ENCODE measurements at places on chromosomes 13 and 19. TPM values are rescaled to one million over a fixed set of nuclear protein-coding genes. Genes with fewer than 3 reads are reported as not detected.
A peak's percentile ranks its signal among the peaks of the same experiment; 100 is the strongest.

The UBE2M gene
- total RNA-seq, result 48.5 TPM

The VMAC gene
- 4.3 TPM for total RNA-seq

- H3K4me3 ChIP-seq, result no peak overlapping the region
- no peaks in the 10 kb centered on the region for H3K4me1 ChIP-seq
- no peak for DNase-seq
- H3K27ac ChIP-seq, result no peak overlapping the region
These were observed 52.0 kb upstream of the GAS6 start for GRCh38 chr13:113915786-113916329.

GRCh38 chr13:113113846-113114271 is 8.3 kb downstream of the F7 start:
- H3K4me3 ChIP-seq, result no peak overlapping the region
- peaks cover 15% of the 10 kb centered on the region for H3K27me3 ChIP-seq
- no peak for DNase-seq
- H3K4me1 ChIP-seq, result peaks cover 6% of the 10 kb centered on the region

GRCh38 chr13:43686557-43686956 is 100.2 kb downstream of the ENOX1 start:
- DNase-seq, result peak; percentile 79
- H3K27ac ChIP-seq, result peak overlapping the region; percentile 29
- peaks cover 11% of the 10 kb centered on the region for H3K4me1 ChIP-seq
- no peak overlapping the region for H3K4me3 ChIP-seq
- no peaks in the 10 kb centered on the region for H3K36me3 ChIP-seq

DNA sequence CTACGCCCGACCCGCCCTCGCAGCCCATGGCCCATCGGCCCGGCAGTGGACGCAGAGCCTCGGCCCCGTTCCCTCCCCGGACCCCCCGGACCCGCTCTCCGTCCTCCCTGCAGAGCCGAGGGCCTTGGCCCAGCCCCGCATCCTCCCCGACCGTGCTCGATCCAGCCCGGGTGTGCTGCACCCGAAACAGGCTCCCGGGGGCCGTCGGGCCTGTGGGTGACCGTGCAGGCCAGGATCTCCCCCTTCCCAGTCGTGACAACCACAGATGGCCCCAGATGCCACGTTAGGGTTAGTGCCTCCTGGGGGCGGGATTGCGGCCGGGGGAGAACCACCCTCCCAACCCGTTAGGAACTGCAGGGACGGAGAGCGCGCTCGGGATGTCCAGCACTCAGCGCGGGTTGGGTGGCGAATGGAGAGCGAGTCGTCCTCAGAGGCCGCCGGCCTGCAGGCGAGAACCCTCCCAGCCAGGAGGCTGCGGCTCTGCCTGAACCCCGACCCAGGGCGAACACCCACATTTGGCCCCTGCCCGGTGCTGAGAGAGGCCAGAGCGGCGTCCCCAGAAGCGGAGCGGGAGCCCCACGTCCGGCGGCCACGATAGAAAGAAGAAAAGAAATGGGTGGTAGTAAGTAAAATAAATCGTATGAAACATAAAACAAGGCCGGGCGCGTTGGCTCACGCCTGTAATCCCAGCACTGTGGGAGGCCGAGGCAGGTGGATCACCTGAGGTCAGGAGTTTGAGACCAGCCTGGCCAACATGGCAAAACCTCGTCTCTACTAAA is 6.7 kb upstream of the MADCAM1 start:
- H3K4me1 ChIP-seq, result peaks cover 12% of the 10 kb centered on the region
- H3K27me3 ChIP-seq, result no peaks in the 10 kb centered on the region
- H3K36me3 ChIP-seq, result no peaks in the 10 kb centered on the region
- H3K27ac ChIP-seq, result peak overlapping the region; percentile 80
- peak overlapping the region; percentile 85 for H3K4me3 ChIP-seq
- DNase-seq, result peak; percentile 59

GRCh38 chr13:114063545-114064449 is 68.6 kb downstream of the RASA3 start:
- H3K27ac ChIP-seq, result peak overlapping the region; percentile 94
- no peaks in the 10 kb centered on the region for H3K36me3 ChIP-seq
- H3K4me1 ChIP-seq, result peaks cover 25% of the 10 kb centered on the region
- H3K27me3 ChIP-seq, result no peaks in the 10 kb centered on the region

The KLK12 gene
- total RNA-seq, result not detected

GRCh38 chr19:41480336-41480735 is 37.4 kb downstream of the ERICH4 start:
- no peaks in the 10 kb centered on the region for H3K27me3 ChIP-seq
- H3K36me3 ChIP-seq, result no peaks in the 10 kb centered on the region
- H3K4me3 ChIP-seq, result no peak overlapping the region
- no peaks in the 10 kb centered on the region for H3K4me1 ChIP-seq
- H3K27ac ChIP-seq, result no peak overlapping the region

Measured in hepatocyte (in vitro differentiated cells).